ENCODE measurements at places on chromosomes 16 and 17. TPM values are rescaled to one million over a fixed set of nuclear protein-coding genes. Genes with fewer than 3 reads are reported as not detected.
A peak's percentile ranks its signal among the peaks of the same experiment; 100 is the strongest.

- H3K27me3 ChIP-seq = no peaks in the 10 kb centered on the region
- no peaks in the 10 kb centered on the region for H3K36me3 ChIP-seq
- DNase-seq = no peak
- no peak overlapping the region for H3K4me3 ChIP-seq
- no peak overlapping the region for H3K27ac ChIP-seq
- H3K4me1 ChIP-seq = no peaks in the 10 kb centered on the region
Measured at GRCh38 chr16:73735018-73735417, 561.6 kb upstream of the PSMD7 start.

GRCh38 chr16:57422026-57422944 lies 17.7 kb downstream of the CCL17 start:
- peaks cover 9% of the 10 kb centered on the region for H3K4me1 ChIP-seq
- peak; percentile 17 for DNase-seq
- no peak overlapping the region for H3K4me3 ChIP-seq
- no peaks in the 10 kb centered on the region for H3K27me3 ChIP-seq
- H3K36me3 ChIP-seq = peaks cover 5% of the 10 kb centered on the region

DNA sequence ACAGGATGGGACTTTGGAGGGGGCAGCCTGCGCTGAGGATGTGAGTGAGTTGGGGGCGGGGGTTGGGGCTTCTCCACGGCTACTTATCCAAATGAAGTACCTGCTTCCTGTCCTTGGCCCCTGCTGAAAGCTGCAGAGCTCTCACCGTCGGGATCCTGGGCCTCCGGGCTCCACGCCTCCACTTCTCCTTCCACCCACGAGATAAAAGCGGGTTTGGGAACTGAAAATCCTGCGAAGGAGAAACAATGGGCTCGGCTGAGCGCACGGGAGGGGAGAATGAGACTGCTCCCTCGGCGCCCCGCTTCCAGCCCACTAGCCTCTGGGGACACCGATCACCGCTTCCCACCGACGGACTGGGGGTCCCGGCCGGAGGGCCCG lies 486 bp downstream of the ZNF785 start:
- H3K27ac ChIP-seq = peak overlapping the region; percentile 79
- peaks cover 18% of the 10 kb centered on the region for H3K4me1 ChIP-seq
- H3K36me3 ChIP-seq = peaks cover 28% of the 10 kb centered on the region
- DNase-seq = no peak
- H3K27me3 ChIP-seq = no peaks in the 10 kb centered on the region
- H3K4me3 ChIP-seq = peak overlapping the region; percentile 58

DNA sequence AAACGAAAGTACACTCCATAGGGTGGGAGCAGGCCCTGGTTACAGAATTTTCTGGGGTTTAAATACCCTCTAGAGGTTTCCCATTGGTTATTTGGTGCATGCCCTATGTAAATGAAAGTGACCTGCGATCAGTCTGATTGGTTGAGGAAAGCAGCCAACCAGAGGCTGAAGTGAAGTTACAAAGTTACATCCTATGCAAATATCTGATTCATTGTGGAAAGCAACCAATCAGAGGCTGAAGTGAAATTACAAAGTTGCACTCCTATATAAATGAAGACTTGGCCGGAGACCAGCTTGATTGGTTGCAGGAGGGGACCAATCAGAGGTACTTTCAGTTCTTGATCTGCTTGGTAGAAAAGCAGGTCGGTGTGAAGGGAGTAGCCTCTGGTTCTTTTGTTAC lies 24.4 kb downstream of the NAA60 start:
- H3K4me1 ChIP-seq = peaks cover 3% of the 10 kb centered on the region
- peaks cover 52% of the 10 kb centered on the region for H3K36me3 ChIP-seq
- no peak overlapping the region for H3K27ac ChIP-seq
- no peak overlapping the region for H3K4me3 ChIP-seq
- H3K27me3 ChIP-seq = no peaks in the 10 kb centered on the region

DNA sequence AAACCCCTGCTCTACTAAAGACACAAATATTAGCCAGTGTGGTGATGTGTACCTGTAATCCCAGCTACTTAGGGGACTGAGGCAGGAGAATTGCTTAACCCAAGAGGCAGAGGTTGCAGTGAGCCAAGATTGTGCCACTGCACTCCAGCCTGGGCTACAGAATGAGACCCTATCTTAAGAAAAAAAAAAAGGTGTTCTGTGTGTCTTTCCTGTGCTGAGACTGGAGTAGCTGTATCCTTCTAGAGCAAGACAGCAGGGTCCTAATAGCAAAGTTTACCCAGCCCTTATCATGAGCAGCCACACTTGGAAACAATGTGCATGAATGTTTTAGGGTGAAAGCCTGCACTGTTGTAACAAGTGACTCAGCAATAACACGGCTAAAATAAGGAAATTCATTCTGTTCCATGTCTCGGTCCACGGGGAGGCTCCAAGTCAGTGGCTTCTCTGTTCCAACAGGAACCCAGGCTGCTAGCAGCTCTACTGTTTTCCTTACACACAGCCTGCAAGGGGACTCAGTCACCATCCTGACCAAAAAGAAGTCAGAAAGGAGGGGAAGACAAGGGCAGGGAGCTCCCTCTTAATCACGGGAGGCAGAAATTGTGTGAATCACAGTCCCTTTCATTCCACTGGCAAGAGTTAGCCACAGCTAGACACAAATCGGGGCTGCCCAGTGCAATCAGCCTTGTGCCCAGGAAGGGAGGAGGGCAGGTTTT lies 7.1 kb upstream of the SLC5A11 start:
- H3K36me3 ChIP-seq = no peaks in the 10 kb centered on the region
- DNase-seq = peak; percentile 14
- no peaks in the 10 kb centered on the region for H3K27me3 ChIP-seq
- peaks cover 10% of the 10 kb centered on the region for H3K4me1 ChIP-seq

DNA sequence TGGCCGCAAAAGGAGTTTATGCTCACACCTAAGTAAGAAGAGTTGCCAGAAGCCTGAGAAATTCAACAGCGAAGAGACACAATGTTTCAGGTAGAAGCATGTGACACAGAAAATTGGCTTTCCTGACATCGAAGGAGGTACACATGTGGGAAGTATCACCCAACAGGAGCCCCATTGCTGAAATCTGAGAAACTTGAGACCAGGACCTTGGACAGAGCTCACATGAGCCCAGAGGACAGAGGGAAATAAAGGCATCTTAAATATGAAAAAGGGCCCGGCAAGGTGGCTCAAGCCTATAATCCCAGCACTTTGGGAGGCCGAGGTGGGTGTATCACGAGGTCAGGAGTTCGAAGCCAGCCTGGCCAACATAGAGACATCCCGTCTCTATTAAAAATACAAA lies 304.1 kb upstream of the C16orf82 start:
- H3K4me3 ChIP-seq = no peak overlapping the region
- DNase-seq = no peak
- no peak overlapping the region for H3K27ac ChIP-seq

DNA sequence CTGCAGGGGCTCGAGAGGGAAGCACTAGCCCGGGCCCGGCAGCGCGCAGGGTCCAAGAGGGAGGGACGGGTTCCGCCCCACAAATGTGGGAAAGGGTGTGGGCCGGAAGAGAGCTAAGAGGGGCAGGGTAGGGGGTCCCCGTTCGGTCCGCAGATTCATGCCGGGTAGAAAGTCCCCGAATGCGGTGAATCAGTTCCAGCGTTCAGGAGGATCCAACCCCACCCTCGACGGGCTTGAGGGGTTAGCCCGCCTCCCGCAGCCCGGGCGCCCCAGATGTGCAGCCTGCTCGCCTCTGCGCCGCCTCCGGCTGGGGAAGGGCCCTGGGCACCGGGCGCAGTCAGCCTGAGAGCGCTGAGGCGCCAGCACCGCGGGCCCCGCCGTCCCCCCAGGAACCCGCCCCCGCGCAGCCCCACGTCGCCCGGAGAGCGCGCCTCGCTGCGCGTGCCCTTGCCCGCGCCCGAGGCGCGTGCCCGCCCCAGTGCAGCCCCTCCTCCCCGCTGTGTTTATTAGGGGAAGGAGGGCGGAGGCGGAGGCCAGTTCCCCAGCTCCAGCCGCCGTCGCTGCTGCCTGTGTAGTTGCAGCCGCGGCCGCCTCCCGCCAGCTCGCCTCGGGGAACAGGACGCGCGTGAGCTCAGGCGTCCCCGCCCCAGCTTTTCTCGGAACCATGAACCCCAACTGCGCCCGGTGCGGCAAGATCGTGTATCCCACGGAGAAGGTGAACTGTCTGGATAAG lies at the start of gene LASP1:
LASP1 (plus strand) TSS at position 533 of the 733 bp plus-strand sequence; CDS start at position 665, 132 bp downstream.
- peak within 1 kb of the TSS; percentile 100 for H3K4me3 ChIP-seq
- peak within 1 kb of the TSS; percentile 79 for H3K27ac ChIP-seq
- H3K36me3 ChIP-seq = peaks cover 3% of the 10 kb centered on the region
- peaks cover 67% of the 10 kb centered on the region for H3K4me1 ChIP-seq

DNA sequence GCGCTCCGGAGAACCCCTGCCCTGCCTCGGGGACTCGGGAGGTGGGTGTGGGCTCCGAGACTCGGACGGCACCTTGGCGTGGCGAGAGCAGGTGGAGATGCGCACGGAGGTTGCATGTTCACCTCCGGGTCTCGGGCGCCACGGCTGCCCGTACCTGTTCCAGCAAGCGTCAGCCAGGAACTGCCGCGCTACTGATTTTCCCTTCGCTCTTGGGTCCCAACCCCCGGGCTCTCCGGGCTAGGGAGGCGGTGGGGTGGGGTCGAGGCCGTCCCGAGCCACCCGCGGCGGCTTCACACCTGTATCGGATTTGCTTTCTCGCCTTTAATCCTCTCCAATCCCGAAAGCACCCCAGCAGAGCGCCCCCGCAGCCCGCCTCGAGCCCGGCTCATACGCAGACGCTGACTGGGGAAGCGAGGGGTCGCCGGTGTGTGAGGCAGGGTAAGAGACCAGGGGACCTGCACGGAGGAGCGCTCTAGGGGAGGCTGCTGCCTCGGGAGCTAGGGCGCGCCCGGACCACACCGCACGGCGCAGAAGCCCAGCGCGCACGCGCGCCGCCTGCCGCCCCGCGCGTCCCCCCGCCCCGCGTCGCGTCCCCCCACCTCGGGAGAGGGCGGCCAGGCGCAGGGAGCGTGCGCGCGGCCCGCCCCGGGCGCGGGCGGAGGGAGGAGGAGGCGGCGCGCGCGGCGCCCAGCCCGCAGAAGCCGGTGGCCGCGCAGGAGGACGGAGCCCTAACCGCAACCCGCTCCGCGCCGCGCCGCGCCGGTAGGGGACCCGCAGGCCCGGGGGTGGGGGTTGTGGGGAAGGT lies at the start of gene DUSP14:
DUSP14 (plus strand) TSS at position 695 of the 805 bp plus-strand sequence. CDS start 22,382 bp downstream, outside the sequence.
- H3K36me3 ChIP-seq = no peaks in the 10 kb centered on the region
- peak within 1 kb of the TSS; percentile 75 for H3K4me3 ChIP-seq

- DNase-seq = no peak
- no peaks in the 10 kb centered on the region for H3K36me3 ChIP-seq
- peak overlapping the region; percentile 23 for H3K27ac ChIP-seq
- H3K4me3 ChIP-seq = no peak overlapping the region
Measured at GRCh38 chr17:50884439-50885311, 18.5 kb upstream of the TOB1 start.

GRCh38 chr17:72362376-72363088 lies 241.7 kb downstream of the SOX9 start:
- no peaks in the 10 kb centered on the region for H3K36me3 ChIP-seq
- DNase-seq = no peak
- no peak overlapping the region for H3K27ac ChIP-seq
- H3K4me1 ChIP-seq = no peaks in the 10 kb centered on the region
- no peaks in the 10 kb centered on the region for H3K27me3 ChIP-seq

- H3K27me3 ChIP-seq = no peaks in the 10 kb centered on the region
- no peak overlapping the region for H3K27ac ChIP-seq
- H3K4me3 ChIP-seq = no peak overlapping the region
- H3K36me3 ChIP-seq = no peaks in the 10 kb centered on the region
- peaks cover 33% of the 10 kb centered on the region for H3K4me1 ChIP-seq
Measured at GRCh38 chr16:68035227-68035626, 12.1 kb downstream of the DUS2 start.

MYO15A gene
- polyA plus RNA-seq = 0.56 TPM

SLC5A11 gene
- 0.37 TPM for polyA plus RNA-seq

CIITA gene
- polyA plus RNA-seq = 22.1 TPM

KRT24 gene
- not detected for polyA plus RNA-seq

TBX21 gene
- polyA plus RNA-seq = 0.05 TPM

KRT17 gene
- polyA plus RNA-seq = not detected

LDAF1 gene
- polyA plus RNA-seq = 10.1 TPM

MAPT gene
- not detected for polyA plus RNA-seq

SUMO2 gene
- polyA plus RNA-seq = 64.9 TPM

EVPL gene
- polyA plus RNA-seq = not detected

ATP2C2 gene
- polyA plus RNA-seq = not detected

WDR81 gene
- polyA plus RNA-seq = 59.2 TPM

NPW gene
- not detected for polyA plus RNA-seq
